ENCODE measurements at places on chromosomes 1 and 21. TPM values are rescaled to one million over a fixed set of nuclear protein-coding genes. Genes with fewer than 3 reads are reported as not detected.
A peak's percentile ranks its signal among the peaks of the same experiment; 100 is the strongest.

The FCRLA gene
- not detected for total RNA-seq

The NBPF14 gene
- 13.2 TPM for total RNA-seq

- H3K4me1 ChIP-seq: peaks cover 81% of the 10 kb centered on the region
- H3K27ac ChIP-seq: peak overlapping the region; percentile 69
- H3K36me3 ChIP-seq: peaks cover 7% of the 10 kb centered on the region
- no peak overlapping the region for H3K4me3 ChIP-seq
- peak; percentile 57 for DNase-seq
Measured at GRCh38 chr1:109498161-109498801, 4.4 kb downstream of the CYB561D1 start.

- peaks cover 15% of the 10 kb centered on the region for H3K4me1 ChIP-seq
- H3K27me3 ChIP-seq: peaks cover 38% of the 10 kb centered on the region
- H3K27ac ChIP-seq: no peak overlapping the region
- DNase-seq: no peak
- H3K4me3 ChIP-seq: peak overlapping the region; percentile 19
Measured at GRCh38 chr1:236685205-236685916, 938 bp upstream of the ACTN2 start.

DNA sequence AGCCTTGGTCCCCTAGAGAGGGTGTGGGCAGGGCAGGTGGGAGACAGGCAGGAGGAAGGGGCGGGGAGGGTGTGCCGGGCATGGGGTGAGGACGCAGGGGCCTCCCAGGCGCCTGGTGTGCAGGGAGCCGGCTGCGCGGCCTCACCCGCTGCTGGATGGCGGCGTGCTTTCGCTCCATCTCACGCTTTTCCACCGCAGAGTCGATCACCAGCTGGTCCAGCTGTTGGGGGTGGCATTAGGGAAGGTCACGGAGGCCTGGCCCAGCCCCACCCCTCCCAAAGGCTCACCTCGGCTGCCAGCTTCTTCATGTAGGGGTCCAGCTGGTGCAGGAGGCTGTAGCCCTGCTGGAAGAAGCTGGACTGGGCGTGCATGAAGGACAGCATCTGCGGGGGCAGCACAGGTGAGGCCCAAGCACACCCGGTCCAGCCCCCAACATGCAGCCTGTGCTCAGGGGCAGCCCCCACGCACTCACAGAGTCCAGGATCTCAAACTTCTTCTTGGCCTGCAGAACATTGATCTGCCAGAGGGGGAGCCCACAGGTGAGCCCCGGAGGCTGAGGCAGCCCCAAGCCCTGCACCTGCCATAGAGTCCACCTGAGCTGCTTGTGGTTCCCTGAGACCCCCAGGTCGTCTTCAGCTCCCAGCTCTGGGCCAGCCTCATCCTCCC is 7.9 kb downstream of the ACAP3 start:
- no peak overlapping the region for H3K4me3 ChIP-seq
- H3K36me3 ChIP-seq: no peaks in the 10 kb centered on the region
- peaks cover 4% of the 10 kb centered on the region for H3K4me1 ChIP-seq
- DNase-seq: peak; percentile 56
- H3K27me3 ChIP-seq: no peaks in the 10 kb centered on the region

DNA sequence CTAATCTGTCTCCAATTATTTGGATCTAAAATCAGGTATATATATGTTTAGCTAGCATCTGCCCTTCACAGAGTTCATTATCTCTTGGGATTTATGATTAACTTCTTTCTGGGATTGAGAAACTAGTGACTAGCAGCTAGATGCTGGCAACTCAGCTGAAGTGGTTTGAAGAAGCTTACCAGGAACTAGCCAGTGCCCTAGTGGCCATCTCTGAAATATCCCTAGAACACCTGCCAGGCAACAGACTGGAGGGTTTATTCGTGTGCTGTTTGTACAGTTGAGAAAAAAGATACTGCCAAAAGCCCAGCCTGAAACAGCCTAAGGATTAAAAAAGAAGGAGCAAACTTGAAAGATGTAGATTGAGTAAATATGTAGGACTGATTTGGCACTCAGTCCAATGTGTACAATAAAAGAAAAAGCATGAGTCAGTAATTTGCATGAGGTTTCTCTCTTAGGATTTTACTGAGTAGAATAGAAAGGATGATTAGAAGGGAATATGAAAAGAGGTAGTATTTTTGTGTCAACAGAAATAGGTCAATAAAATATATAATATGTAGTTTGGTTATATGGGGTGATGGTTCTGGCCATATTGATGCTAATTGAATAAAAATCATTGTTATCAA is 1144.6 kb upstream of the ADGRL2 start:
- H3K27me3 ChIP-seq: no peaks in the 10 kb centered on the region
- no peak for DNase-seq
- H3K36me3 ChIP-seq: no peaks in the 10 kb centered on the region
- no peak overlapping the region for H3K27ac ChIP-seq
- no peak overlapping the region for H3K4me3 ChIP-seq

- peak; percentile 87 for DNase-seq
- peaks cover 17% of the 10 kb centered on the region for H3K36me3 ChIP-seq
- no peaks in the 10 kb centered on the region for H3K4me1 ChIP-seq
- no peaks in the 10 kb centered on the region for H3K27me3 ChIP-seq
- H3K27ac ChIP-seq: no peak overlapping the region
- no peak overlapping the region for H3K4me3 ChIP-seq
Measured at GRCh38 chr1:43414634-43415223, 25.0 kb downstream of the SZT2 start.
